ENCODE measurements at places on chromosomes 11 and 22. TPM values are rescaled to one million over a fixed set of nuclear protein-coding genes. Genes with fewer than 3 reads are reported as not detected.

CSNK2A3 gene
- 1.7 TPM for total RNA-seq

GRCh38 chr11:79209540-79210266 is 231.1 kb downstream of the TENM4 start:
- H3K27me3 ChIP-seq, result no peaks in the 10 kb centered on the region
- H3K4me3 ChIP-seq, result no peak overlapping the region
- H3K27ac ChIP-seq, result no peak overlapping the region
- no peaks in the 10 kb centered on the region for H3K36me3 ChIP-seq

DNA sequence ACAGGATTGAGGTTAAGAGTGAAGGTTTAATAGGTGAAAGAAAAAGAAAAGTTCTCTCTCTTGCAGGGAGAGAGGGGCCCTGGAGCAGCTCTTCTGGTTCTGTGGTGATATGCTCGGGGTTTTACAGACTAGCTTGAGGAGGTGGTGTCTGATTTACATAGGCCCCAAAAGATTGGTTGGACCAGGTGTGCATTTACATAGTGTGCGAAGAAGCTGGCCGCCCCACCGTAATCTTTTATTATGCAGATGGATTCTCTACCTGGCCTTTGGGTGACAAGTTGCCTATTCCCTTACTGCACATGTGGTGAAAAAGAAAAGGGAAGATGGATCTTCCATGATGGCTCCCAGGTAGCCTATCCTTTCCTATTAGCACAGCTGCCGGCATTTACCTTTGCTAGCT is 219.9 kb upstream of the GRIA4 start:
- peak; percentile 77 for DNase-seq
- H3K4me3 ChIP-seq, result no peak overlapping the region
- H3K27me3 ChIP-seq, result no peaks in the 10 kb centered on the region
- no peaks in the 10 kb centered on the region for H3K4me1 ChIP-seq

LMO2 gene
- total RNA-seq, result 0.48 TPM

GRCh38 chr11:76793391-76794291 is 10.5 kb downstream of the TSKU start:
- peak; percentile 33 for DNase-seq
- H3K27me3 ChIP-seq, result no peaks in the 10 kb centered on the region
- H3K36me3 ChIP-seq, result peaks cover 48% of the 10 kb centered on the region
- no peak overlapping the region for H3K27ac ChIP-seq
- peaks cover under 1% of the 10 kb centered on the region for H3K4me1 ChIP-seq
- H3K4me3 ChIP-seq, result peak overlapping the region; percentile 52

Data from H9 (cell line).